ENCODE measurements at places on chromosomes 1 and 21.

- DNase-seq = no peak
Observed at GRCh38 chr1:214966346-214966745, 116.2 kb upstream of the KCNK2 start.

DNA sequence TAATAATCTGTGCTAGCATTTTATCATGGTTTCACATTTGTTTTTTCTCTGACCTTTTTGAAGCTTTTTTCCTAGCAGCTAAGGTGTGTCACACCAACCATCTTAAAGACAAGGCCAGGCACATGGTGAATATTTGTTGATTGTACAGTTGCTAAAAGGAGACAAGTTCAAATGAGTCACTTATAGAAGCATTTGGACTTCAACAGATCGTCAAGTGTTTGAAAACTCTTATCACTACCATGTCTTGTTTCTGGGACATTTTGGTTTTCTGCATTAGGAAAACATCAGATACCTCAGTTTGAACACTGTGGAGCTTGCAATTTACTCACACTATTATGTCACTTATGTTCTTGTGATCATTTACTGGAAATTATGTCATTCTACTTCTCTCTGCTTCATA lies 407.3 kb downstream of the USP25 start:
- no peak for DNase-seq

GRCh38 chr1:242605521-242605920 lies 81.0 kb upstream of the PLD5 start:
- DNase-seq = no peak

- DNase-seq = no peak
Observed at GRCh38 chr1:78009276-78009675, 4.5 kb downstream of the DNAJB4 start.

GRCh38 chr1:35559317-35559944 lies 1.8 kb downstream of the NCDN start:
- DNase-seq = no peak

- no peak for DNase-seq
Observed at GRCh38 chr1:10799726-10800125, 3.3 kb upstream of the CASZ1 start.

DNA sequence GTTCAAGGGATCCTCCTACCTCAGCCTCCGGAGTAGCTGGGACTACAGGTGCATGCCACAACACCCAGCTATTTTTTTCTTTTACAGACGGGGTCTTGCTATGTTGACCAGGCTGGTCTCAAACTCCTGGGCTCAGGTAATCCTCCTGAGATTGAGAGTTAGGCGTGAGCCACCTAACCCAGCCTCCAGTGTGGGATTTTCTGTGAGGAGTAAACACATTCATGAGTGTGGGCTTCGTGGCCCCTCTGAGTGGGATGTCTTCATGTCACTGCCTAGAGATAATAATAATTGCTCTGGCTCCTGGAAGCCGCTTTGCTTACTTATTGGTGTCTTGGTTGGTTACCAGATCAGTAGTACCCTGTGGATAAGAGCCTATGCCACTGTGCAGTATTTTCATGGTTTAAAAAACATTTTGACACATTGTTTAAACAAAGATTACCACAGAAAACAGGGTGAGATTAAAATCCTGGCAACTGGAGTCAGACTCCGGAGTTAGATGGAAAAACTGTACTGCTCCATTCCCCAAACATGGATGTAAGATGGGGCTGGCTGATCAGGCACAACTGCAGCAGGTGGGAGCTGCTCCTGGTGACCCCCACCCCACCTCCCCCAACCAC lies 159.1 kb upstream of the RAB4A start:
- DNase-seq = no peak

GRCh38 chr1:184775885-184776284 lies 21.2 kb upstream of the EDEM3 start:
- no peak for DNase-seq

- DNase-seq = no peak
Observed at GRCh38 chr1:27047914-27048313, 35.3 kb upstream of the TENT5B start.

DNA sequence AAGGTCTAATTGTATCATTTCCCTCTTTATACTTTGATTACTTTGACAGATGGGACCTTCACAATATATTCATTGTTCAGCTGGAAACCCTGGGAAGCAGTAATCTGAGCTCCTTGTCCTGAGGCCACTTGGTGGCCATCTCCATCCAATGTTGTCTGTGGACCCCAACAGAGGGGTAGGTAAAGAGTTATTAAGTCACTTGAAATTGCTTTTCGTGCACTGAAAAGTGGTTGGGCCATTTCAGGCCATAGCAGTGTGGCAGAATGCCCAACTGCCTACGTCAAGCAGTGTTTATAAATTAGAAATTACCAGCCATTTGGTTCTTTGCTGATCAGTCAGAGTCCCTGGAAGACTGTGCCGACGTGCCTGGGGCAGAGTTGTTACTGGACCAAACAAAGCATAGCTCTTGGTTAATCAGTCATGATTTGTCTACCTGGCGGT lies 308.3 kb upstream of the USP25 start:
- DNase-seq = no peak

DNA sequence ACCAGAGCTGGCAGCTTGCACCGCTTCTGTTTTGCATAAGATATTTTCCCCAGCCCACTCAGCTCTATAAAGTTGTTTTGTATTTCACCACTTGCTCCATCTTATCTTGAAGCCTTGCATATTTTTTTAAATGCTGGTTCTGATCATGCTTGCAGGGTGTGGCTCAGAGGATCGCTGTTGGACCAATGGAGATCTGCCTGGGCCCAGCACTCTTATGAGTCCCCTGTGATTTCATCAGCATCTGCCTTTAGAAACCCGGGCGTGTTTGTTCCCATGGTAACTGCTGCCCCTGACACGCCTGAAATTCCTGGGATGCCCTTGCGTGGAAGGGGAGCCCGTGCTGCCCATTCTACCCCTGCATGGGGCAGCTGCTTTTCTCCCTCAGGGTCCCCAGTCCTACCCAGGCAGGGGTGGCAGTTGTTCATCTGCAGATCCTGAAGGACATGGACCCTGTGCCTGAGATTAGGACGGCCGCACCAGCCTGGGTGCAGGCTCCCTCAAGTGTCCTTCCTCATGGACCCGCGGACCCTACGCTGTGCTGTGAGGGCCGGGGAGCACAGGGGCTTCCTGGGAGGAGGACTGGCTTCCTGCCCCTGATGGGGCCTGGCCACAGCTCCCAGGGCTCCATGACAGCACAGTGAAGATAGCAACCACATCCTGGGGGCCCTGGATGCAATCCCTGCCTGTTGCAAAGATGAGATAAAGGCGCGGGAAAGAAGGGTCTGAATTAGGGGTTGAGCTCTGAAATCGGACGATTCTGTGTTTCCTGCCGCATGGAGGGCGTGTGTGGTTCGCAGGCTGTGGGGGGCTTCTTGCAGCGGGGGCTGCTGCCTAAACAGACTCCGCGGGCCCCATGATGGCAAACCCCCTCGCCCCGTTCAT lies 226.5 kb downstream of the SDCCAG8 start:
- DNase-seq = no peak

GRCh38 chr1:72705921-72706320 lies 423.6 kb upstream of the NEGR1 start:
- DNase-seq = no peak

GRCh38 chr1:202645097-202645476 lies 65.2 kb downstream of the SYT2 start:
- no peak for DNase-seq

GRCh38 chr1:154154053-154154452 lies 820 bp downstream of the NUP210L start:
- DNase-seq = no peak

- DNase-seq = no peak
Observed at GRCh38 chr1:10498231-10498630, 23.5 kb downstream of the PEX14 start.

DNA sequence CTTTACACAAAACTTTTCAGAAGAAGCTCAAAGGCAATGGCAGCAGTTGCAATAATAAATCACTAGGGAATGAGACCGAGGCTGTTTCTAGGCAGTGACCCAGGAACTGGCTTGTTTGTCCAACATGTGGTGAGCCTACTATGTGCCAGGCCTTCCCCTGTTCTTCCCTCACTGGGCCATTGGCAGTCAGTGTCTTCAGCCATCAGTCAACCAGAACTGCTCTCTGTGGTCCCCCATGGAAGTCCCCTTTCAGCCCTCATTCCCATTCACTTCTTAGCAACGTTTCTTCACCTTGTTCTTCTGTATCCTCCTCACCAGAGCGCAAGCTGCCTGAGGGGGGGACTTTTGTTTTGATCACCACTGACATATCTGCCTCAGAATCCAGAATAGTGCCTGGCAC lies 274.1 kb downstream of the RRAGC start:
- DNase-seq = no peak

DNA sequence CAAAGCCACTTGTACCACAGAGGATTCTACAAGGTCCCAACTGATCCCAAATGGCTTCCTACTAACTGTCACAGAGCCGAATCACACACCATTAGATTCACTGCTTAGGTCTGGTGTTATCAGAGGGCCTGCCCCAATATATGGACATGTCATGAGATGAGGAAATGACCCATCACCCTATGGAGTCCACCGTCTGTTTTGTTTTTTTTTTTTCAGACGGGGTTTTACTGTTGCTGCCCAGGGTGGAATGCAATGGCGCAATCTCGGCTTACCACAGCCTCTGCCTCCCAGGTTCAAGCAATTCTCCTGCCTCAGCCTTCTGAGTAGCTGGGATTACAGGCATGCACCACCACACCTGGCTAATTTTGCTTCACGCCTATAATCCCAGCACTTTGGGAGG lies 83.8 kb upstream of the ETS2 start:
- no peak for DNase-seq

DNA sequence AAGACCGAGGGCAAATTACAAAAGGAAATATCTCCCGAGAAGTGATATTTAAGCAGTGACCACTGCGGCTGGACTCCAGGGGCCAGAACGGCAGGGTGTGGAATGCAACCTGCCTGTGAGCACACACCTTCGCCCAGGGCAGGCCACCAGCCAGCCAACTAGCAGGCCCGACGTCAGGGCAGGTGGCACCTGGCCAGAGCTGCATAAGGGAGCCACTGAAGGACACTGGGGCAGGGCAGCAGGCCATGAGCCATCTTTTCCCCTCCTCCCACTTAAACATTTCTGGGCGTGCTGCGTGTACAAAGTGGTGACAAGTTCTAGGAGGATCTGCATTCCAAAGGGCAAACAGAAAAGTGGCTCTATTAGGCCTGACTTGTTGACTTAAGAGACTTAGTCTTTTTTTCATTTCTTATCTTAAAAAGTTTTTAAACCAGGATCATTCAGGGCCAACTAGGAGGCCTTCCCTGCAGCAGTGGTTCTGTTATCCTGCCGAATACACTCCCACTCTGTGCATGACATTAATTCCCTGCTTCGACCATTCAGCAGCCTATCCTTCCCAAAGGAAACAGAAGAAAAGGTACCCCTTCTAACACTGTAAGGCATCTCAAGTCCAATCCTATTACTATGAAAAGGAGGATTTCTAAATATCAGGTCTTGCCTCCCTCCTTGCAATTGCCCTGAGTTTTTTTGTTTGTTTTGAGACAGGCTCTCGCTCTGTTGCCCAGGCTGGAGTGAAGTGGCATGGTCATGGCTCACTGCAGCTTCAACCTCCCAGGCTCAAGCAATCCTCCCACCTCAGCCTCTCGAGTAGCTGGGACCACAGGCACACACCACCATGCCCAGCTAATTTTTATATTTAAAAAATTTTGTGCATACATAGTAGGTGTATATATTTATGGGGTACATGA lies 96.3 kb downstream of the BCAR3 start:
- DNase-seq = no peak

GRCh38 chr1:14598498-14599182 lies at the start of gene KAZN:
Gene KAZN (plus strand): TSS chr1:14598685.
- DNase-seq = no peak

DNA sequence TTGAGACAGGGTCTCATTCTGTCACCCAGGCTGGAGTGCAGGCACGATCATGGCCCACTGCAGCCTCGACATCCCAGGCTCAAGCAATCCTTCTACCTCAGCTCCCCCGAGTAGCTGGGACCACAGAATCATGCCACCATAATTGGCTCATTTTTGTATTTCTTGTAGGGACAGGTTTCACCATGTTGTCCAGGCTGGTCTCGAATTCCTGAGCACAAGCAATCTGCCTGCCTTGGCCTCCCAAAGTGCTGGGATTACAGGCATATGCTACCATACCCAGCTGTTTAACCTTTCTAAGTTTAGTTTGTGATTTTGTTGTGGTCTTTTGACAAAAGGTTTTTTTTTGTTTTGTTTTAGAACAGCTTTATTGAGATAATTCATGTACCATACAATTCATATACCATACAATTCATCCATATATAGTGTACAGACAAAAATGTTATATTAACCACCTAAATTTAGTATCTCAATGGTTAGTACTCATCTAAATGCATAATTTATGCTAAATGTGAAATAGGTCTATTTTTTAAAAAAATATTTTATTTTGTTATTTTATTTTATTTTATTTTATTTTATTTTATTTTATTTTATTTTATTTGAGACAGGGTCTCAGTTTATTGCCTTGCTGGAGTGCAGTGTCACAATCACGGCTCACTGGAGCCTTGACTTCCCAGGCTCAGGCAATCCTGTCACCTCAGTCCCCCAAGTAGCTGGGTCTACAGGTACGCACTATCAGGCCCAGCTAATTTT lies 8.9 kb downstream of the ZMPSTE24 start:
- DNase-seq = no peak

GRCh38 chr21:34189506-34189905 lies 116.1 kb downstream of the MRPS6 start:
- no peak for DNase-seq

GRCh38 chr1:38555594-38555993 lies 304.0 kb downstream of the RRAGC start:
- no peak for DNase-seq

DNA sequence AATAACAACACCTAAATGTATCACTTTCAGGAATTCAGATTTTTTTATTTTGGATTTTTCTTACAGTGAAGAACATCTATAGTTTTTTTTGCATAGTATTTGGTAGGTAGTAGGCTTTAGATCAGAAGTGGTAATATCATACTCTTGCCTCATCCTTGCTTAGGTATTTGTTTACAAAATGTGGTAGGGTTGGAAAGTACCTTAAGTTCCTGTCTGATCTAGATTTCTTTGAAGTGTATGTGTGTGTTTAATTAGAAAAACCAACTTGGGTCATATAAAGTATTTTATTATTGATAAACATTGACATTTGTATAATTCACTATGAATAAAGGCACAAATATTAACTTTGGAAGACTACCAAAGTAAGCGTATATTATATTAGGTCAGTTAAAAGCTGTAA lies 85.3 kb upstream of the GPR88 start:
- no peak for DNase-seq

DNA sequence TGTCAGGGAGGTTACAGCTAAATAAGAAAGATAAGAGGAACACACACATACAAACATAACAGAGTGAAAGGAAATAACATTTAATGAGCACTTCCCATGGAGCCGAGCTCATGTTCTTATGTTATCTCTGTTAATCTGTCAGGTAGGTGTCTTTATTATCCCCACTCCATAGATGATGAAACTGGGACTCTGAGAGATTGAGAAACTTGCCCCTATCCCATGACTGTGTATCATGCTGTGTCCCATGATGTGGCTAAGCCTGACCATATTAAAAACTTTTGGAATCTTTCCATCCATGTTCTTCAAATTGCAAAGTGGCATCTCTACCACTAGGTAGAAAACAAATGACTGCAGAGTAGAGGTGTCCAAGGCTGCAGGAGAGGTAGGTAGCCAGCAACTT lies 285.2 kb upstream of the SGIP1 start:
- no peak for DNase-seq

- no peak for DNase-seq
Observed at GRCh38 chr1:241499910-241500309, 19.6 kb downstream of the FH start.

Measured in AG04449 (cell line).